ENCODE measurements at places on chromosomes 7 and 10. TPM values are rescaled to one million over a fixed set of nuclear protein-coding genes. Genes with fewer than 3 reads are reported as not detected.

- DNase-seq = no peak
Observed at GRCh38 chr7:97002555-97003261, 2.6 kb upstream of the DLX6 start.

- peak; percentile 59 for DNase-seq
Observed at GRCh38 chr7:88095-88926, 104.1 kb upstream of the FAM20C start.

- DNase-seq = no peak
Observed at GRCh38 chr7:14389181-14389591, 399.7 kb upstream of the ETV1 start.

DNA sequence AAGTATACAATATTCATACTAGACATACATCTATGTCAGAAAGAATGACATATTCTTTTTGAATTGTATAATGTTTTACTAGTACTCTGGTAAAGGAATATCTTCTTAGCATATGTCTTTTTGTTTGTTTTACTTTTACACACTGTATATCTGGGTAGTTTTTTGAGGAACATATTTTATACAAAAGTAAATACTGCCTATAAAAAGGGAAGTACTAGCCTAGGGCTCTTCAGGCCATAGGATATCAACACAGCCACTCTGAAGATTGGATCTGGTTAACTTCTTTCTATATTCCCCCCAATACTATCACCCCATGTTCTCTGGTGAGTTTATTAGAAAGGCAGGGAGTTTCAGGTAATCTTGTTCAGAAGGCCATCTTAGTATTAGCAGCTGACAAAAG, 134.6 kb downstream of the ZNF438 start:
- no peak for DNase-seq

- DNase-seq = no peak
Observed at GRCh38 chr10:7435674-7436073, 24.8 kb upstream of the SFMBT2 start.

DNA sequence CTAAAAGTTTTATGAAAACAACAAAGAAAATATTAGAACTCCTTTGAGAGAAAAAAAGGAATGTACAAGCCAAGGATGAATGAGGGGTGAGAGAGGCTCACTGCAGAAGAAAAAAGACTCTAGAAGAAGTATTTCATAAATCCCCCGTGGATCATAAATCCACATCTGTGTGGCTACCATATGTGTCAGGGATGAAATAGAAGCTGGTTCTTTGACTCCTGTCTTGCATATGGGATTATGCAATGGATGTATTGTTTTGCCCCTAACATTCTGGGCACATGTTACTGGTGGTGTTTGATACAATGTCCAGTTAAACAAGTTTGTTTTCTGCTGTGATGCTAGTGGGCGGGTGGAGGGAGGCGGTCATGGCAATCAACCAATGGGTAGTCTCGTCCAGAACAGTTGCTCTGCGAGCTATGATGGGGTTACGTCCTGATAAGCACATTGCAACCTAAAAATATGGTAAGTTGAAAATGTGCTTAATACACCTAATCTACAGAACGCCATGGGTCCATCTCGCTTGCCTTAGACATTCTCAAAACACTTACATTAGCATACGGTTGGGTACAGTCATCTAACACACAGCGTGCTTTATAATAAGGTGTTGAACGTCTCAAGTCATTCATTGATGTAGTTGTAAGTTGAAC, 34.1 kb upstream of the PITRM1 start:
- no peak for DNase-seq

- no peak for DNase-seq
Observed at GRCh38 chr10:62917475-62918238, 101.5 kb upstream of the EGR2 start.

- no peak for DNase-seq
Observed at GRCh38 chr7:158283016-158283974, 304.3 kb downstream of the PTPRN2 start.

GRCh38 chr10:91521439-91521838, 111.3 kb downstream of the HECTD2 start:
- no peak for DNase-seq

- DNase-seq = no peak
Observed at GRCh38 chr7:74115326-74115725, 31.7 kb downstream of the LIMK1 start.

- no peak for DNase-seq
Observed at GRCh38 chr10:14761372-14761771, 13.3 kb downstream of the FAM107B start.

GRCh38 chr10:91664426-91664825, 31.6 kb upstream of the PPP1R3C start:
- no peak for DNase-seq

DNA sequence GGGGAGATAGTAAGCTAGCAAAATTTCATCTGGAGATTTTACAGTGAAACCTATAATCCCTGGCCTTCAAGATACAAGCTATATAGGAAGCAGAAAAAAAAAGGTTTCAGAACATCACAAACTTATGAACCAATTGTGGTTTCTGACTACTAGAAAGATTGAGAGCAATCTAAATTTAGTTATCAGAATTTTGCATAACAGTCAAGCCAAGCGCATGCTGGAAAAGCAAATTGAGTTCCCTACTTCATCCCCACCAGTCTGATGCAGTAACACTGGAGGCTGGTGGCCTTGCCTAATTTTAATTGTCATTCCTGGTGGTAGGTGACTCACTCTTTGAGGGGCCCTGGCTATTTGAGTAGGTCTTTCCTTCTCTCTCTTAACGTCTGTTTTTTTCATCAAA, 46.3 kb upstream of the ELMO1 start:
- peak; percentile 37 for DNase-seq

- DNase-seq = peak; percentile 46
Observed at GRCh38 chr10:73586583-73586984, 4.6 kb downstream of the USP54 start.

GRCh38 chr7:135238112-135238744, 4.6 kb downstream of the STRA8 start:
- peak; percentile 7 for DNase-seq

- DNase-seq = peak; percentile 77
Observed at GRCh38 chr10:95327367-95327766, 36.6 kb upstream of the PDLIM1 start.

- DNase-seq = no peak
Observed at GRCh38 chr10:36182179-36182566, 540.1 kb upstream of the FZD8 start.

GRCh38 chr7:15424468-15424867, 137.3 kb downstream of the AGMO start:
- DNase-seq = no peak

DNA sequence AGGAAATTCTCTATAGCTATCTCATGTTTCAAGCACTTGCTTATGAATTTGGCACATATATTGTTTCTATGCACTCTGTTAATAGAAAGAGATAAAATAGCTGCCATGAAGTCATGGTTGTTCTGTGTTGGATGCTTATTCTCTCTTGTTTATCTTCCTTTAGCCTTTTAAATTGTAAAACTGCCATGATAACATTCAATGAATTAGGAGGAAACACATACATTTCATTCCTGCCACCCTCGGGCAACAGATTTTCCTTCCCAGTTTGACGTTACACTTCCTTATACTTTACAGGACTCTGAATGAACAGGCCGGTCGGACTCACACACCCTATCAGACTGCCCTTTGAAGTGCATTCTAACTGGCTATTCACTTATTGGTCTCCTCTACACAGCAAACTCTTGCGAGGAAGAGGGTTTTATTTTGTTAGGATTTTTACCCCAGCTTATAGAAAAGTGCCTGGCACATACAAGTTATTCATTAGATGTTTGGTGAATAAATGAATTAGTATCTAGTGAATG, 65.7 kb upstream of the FERD3L start:
- DNase-seq = no peak

- DNase-seq = no peak
Observed at GRCh38 chr10:74153123-74153522, 2.1 kb downstream of the ADK start.

GRCh38 chr7:61111-61510, 131.3 kb upstream of the FAM20C start:
- no peak for DNase-seq

GRCh38 chr10:42952349-42952748, 124.5 kb upstream of the RET start:
- DNase-seq = peak; percentile 48

DNA sequence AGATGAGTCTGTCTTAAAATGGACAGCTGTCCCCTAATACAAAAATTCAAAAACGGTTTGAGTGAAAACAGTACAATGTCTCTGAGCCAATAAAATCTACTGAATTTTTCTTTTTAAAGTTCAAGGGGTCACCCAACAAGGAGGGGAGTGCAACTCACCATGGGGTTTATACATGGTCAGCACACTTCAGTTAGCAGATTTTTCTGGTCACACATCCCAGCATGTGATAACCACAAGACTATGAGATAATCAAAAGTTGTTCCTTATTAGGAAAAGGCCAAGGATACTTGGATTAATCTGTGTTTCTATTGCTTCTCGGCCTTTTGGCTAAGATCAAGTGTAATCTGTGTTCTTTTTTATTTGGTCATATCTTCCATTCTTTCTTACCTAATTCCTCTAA, 31.6 kb downstream of the ABCB5 start:
- no peak for DNase-seq

Gene MRPS33
- 49.5 TPM for total RNA-seq

Gene SPDYE5
- not detected for total RNA-seq

Gene ZNF117
- 5.4 TPM for total RNA-seq

Gene BLNK
- not detected for total RNA-seq

Gene SLC26A5
- not detected for total RNA-seq

Gene MSS51
- total RNA-seq = 0.57 TPM

Gene MYL10
- total RNA-seq = not detected

Gene TEX47
- not detected for total RNA-seq

Gene HOXA10
- total RNA-seq = 12.3 TPM

Gene PON1
- not detected for total RNA-seq

Gene CPED1
- 1.6 TPM for total RNA-seq

All from Daoy (cell line).